Left renal cortex interstitium (tissue), 4 donors: ENCODE measurements at places on chromosomes 2 and 18. TPM values are rescaled to one million over a fixed set of nuclear protein-coding genes. Genes with fewer than 3 reads are reported as not detected.

GRCh38 chr18:44761812-44762211 lies 81.1 kb downstream of the SETBP1 start:
- DNase-seq = no peak

GRCh38 chr18:32607816-32608215 lies 137.1 kb upstream of the GAREM1 start:
- no peak for DNase-seq

DNA sequence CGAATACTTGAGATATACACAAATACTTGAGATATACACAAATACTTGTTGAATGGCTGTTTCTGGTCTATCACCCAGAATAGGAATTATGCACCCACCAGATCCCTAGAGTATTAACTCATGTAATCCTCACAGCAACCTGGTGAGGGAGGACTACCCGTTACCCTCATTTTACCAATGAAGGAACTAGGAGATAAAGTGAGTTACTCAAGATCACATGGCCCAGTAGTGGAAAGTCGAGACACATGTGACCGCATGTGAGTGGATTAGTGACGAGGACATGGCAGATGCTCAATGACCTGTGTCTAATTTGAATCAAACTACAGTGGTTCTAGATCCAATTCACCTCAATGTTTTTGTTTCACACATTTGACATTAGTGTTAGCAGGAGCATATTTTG lies 2.4 kb downstream of the MOGAT1 start:
- DNase-seq = no peak

GRCh38 chr2:23452853-23453420 lies 68.0 kb downstream of the KLHL29 start:
- DNase-seq = no peak

GRCh38 chr2:43950383-43951008 lies 45.3 kb downstream of the LRPPRC start:
- no peak for DNase-seq

DNA sequence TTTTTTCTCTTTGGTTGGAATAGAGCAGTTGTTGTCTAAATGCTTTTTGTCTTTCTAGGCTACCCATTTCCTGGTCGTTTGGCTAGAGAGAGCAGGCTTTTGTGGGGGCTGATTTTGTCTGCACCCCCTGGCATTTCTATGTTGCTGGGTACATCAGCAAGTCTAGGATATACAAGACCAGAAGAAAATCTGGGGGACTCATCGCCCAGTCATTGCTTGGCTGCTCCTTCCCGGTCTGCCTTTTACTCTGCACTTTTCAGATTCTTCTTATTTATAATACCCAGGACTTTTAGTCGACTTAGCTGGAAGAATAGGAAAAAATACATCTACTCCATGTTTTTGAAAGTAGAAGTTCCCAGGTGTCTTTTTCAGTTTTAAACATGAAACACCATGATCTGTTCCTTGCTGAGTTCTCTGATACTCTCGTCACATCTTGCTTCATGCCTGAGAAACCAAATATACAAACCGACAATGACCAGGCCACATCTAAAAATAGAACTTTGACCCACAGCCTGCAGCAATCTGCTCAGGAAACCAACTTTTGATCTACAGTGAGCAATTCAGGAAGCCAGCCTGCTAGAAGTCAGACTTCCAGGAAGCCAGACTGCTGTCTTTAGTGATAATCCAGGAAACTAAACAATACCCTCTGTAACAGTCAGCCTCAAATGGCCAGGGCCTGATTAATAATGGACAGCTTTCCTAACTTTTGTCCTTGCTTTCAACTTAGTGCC lies 163.8 kb upstream of the MEX3C start:
- DNase-seq = no peak

DNA sequence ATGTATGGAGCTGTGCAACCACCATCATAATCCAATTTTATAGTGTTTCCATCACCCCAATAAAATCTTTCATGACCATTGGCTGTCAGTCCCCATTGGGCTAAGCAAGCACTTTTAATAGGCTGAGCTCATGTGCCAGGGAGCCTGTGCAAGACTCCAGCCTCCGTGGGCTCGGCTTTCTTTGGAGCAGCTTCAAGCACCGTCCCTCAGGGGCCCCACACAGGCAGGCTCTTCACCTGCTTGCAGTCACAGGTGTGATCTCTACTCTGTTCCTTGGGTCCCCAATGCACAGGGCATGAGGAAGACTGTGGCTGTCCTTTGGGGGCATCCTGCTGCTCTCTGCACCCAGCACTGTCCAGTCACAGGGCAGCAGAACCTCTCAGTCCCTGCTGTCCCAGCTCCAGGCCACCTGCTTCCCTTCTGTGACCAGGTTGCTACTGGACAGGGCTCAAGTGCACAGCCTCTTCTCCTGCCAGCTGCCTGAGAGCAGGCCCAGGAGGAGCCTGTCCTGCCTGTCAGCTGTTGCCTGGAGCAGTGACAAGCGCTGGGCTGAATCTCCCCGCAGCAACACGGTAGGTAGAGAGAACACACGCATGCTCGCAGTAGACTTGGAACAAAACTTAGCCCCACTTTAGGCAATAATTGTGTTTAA lies 40.7 kb upstream of the TMEM131 start:
- DNase-seq = no peak

DNA sequence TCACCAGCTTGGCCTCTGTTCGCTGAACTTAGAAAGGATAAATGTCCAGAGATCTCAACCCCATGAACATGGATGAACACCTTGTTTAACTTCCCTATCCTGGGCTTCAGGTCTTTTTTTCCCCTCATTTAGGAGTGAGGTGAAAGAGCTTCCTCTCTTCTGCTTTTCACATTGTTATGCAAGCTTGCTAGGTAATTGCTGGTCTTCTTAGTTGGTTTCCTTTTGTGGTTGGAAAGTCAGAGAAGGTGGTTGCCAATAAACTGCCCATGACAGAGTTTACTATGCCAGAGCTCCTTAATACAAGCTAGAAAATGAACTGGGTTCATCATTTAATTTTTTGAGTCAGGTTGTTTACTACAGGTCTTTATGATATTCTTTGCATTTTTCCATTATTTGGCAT lies 16.6 kb downstream of the SLC9A4 start:
- DNase-seq = no peak

DNA sequence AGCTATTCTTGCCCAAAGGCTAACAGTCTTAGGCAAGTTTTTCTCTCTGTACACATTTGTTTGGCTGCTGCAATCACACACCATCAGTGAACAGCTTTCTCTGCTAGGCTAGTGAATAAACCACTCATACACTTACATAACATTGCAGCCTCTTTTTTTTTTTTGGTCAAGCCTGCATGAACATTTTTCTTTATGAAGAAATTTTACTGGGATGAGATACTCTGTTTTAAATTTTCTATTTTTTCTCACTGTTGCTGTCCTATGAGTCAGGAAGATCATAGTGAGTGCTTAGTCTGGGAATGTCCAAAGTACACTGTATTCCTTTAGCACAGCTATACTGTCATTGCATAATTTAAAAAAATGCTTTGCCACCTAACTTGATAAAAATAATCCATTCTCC lies 58.5 kb downstream of the ROCK1 start:
- no peak for DNase-seq

DNA sequence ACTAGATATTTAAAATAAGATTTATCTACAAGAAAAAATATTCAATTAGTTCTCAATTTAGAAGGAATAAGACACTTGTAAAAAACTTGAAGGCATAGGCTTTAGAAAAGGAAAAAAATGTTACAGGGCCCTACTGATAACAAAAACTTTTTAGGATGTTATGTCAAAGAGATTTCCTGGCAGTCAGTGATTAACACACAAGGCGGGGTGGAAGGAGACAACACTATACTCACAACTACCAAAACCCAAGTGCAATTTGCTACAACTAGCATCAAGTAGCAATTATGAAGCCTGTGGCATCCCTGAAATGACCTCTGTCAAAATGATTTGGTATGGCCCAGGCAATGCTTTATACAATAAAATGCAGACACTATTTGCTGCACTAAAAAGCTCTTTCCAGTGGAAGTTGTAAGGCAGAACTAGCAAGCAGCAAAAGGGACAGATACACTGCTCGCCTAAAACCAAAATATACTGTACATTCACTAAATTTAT lies 15.3 kb downstream of the STRN start:
- no peak for DNase-seq

- DNase-seq = no peak
Observed at GRCh38 chr2:18247282-18248110, 313.0 kb downstream of the RDH14 start.

DNA sequence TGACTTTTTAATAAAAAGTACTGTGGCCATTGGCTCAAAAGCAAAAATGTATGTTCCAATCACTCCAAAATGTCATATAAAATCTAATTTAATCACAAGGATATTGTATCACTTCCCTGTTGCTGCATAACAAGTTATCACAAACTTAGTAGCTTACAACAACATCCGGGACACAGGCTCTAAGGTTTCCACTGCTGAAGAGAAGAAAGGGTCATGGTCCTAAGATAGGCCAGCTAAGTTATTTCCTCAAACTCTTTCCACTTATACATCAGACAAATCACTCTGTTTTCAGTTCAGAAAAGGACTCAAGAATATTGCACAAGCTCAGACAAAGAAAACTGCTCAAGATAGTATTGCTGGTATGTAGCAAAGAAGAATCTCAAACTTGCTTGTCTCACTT lies 78.5 kb upstream of the SULT1C3 start:
- DNase-seq = no peak

DNA sequence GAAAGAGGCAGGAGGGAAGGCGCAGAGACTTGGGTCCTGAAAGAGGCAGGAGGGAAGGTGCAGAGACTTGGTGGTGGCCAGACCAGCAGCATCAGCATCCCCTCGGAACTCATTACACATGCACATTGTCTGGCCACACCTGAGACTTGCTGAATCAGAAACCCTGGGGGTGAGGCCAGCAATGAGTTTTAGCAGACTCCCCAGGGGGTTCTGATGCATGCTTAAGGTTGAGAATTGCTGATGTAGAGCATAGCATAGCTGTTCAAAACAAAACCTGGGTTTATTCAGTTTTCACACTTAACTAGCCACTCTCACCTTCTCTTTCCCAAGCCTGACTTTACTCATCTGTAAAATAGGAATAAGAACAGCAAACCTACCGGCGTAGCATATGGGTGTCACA lies 122.9 kb downstream of the MRO start:
- DNase-seq = no peak

DNA sequence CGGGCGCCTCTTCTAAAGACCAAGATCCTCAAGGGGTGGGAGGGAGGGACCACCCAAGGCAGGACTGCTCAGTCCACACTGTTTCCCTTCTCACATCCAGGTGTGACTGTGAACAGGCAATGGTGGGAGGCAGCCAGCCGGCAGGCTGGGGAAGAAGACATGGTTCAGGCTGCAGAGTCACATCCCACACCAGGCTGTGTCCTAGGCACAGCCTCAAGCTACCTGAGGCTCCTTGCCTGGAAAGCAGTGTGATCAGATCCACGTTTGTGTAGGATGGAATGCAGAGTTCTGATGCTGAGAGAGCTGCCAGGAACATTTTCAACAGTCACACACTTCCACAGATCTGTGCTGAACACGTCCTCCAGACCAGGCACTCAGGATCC lies 16.4 kb downstream of the SLC66A2 start:
- no peak for DNase-seq

GRCh38 chr2:156537141-156537540 lies 101.0 kb downstream of the GPD2 start:
- DNase-seq = no peak

DNA sequence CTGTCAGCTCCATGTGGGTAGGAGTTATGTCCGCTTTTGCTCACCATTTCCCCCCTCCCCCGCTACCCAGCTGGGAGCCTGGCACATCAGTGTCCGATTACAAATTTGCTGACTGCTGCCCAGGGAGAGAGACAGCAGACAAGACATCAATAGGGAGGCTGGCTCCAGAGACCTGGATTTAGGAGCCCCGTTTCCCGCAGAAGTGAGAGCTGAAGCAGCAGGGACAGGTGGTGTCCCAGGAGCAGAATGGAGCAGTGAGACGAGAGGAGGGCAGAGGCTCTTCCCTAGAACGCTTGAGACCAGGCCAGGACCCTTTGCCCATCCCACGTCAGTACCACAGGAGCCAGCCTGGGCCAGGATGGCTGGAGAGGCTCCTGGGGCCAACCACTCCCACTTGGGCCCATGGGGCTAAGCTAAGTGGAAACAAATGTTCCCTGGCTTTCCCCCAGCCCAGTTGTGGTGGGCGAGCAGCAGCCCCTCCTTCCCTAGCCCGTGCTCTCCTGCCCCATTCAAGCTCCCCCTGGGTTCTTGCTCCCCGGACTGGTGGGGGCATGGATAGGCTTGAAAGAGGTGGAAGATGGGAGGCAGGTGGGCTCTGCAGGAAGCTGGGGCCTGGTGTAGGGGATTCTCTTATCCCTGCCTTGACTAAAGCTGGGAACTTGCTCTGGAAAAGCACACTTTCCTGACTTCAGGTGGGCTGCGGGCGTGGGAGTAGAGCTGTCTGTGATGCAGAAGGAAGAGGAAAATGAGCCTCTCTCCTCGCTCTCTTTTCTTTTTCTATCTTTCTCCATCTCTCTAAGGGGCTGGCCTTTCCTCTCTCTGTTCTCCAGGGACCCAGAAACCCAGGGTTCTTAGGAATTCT lies 4.1 kb upstream of the WNT6 start:
- no peak for DNase-seq

GRCh38 chr18:12754511-12754910 lies 51.7 kb downstream of the PSMG2 start:
- no peak for DNase-seq

GRCh38 chr18:3526421-3527354 lies 76.7 kb downstream of the TGIF1 start:
- no peak for DNase-seq

DNA sequence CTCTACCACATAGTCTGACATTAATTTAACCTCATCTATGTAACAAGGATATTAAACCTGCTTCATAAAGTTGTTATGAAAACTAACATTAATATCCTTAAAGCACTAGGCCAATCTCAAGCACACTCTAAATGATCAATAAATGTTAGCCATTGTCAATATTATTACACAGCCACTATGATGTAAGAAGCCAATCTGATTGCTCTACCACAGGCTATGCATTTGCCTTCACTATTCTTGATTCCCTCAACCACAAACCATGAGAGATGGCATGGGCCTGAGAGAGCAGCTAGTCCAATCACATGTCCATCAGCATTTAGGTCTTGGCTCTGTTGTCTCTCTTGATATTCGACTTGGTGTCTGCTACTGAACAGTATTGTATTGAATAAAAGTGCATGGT lies 4.2 kb downstream of the SLC25A12 start:
- no peak for DNase-seq

DNA sequence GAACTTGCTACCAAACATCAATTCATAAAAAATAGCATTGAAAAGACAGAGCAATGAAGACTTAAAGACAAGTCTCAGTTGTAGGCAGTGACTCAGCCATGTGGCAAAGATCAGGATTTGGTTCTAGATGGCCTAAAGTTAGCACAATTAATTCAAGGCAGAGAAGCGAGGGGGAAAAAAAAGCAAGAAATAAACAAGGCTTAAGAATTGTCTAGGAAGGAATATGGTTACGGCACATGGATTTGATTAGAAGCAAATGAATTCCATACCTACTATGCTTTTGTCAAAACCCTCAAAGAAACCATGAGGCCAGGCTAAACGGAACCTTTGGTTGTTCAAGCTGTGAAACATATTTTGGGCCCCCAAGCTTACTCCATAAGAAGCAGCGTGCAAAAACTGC lies 362.2 kb upstream of the KCNH7 start:
- DNase-seq = no peak

GRCh38 chr18:35283923-35284794 lies 5.9 kb downstream of the ZSCAN30 start:
- no peak for DNase-seq

GRCh38 chr18:22650247-22650646 lies 232.5 kb upstream of the CTAGE1 start:
- no peak for DNase-seq

Gene FAM210A
- 21.9 TPM for polyA plus RNA-seq

Gene ANKRD30B
- 0.14 TPM for polyA plus RNA-seq

Gene BZW1
- polyA plus RNA-seq = 283 TPM

Gene APOB
- 1.5 TPM for polyA plus RNA-seq

Gene GKN1
- polyA plus RNA-seq = not detected

Gene BCL2
- polyA plus RNA-seq = 22.1 TPM
